ENCODE measurements at places on chromosomes 2 and 18.

- DNase-seq = peak; percentile 62
Observed at GRCh38 chr18:45621061-45621511, 5.8 kb downstream of the SLC14A2 start.

- DNase-seq = peak; percentile 25
Observed at GRCh38 chr2:15561574-15562344, 625 bp upstream of the NBAS start.

GRCh38 chr2:157789933-157790511 lies 86.1 kb downstream of the ACVR1 start:
- no peak for DNase-seq

- peak; percentile 29 for DNase-seq
Observed at GRCh38 chr2:150097901-150098531, 389.5 kb downstream of the RND3 start.

- DNase-seq = no peak
Observed at GRCh38 chr2:177796654-177797415, 275.7 kb downstream of the PDE11A start.

GRCh38 chr18:25921677-25922421 lies 168.6 kb downstream of the SS18 start:
- DNase-seq = peak; percentile 11

DNA sequence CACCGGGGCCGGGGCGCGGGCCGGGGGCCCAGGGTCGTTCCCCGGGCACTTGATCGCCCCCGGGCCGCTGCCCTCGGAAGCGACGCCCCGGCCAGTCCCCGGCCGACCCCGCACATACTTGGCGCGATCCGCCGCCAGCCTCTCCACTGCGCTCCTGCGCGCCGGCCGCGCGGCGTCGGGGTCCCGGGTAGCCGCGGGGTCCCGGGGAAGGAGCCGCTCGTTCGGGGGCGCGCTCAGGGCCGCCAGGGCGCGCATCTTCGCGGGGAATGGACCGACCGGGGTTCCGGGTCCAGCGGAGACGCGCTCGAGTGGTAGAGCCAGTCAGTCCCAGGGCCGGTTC lies 204 bp downstream of the FAM110C start:
- no peak for DNase-seq

- DNase-seq = no peak
Observed at GRCh38 chr2:206920951-206921350, 18.4 kb upstream of the CPO start.

- DNase-seq = no peak
Observed at GRCh38 chr2:48851161-48851560, 95.6 kb upstream of the LHCGR start.

DNA sequence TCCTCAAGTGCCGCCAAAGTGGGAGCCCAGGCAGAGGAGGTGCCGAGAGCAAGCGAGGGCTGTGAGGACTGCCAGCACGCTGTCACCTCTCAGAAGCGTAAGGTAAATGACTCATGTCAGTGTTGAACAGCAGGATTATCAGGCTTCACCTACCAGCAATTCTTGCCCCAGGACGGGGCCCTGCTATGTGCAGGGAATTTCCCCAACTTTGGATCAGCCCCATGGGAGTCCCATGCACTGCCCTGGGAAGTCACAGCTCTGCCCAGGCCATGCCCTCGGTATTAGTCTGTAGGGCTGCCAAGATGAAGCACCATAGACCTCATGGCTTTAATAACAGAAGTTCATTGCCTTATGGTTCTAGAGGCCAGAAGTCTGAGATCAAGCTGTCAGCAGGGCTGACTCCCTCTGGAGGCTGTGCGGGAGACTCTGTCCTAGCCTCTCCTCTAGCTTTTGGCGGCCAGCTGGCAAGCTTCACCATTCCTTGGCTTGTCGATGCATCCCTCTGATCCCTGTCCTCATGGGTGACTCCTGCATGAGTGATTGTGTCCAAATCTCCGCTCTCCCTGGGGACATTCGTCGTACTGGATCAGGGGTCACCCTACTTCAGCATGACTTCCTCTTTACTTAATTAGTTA lies 55.9 kb downstream of the TRPM8 start:
- no peak for DNase-seq

GRCh38 chr2:43175020-43175441 lies 51.4 kb downstream of the ZFP36L2 start:
- no peak for DNase-seq

DNA sequence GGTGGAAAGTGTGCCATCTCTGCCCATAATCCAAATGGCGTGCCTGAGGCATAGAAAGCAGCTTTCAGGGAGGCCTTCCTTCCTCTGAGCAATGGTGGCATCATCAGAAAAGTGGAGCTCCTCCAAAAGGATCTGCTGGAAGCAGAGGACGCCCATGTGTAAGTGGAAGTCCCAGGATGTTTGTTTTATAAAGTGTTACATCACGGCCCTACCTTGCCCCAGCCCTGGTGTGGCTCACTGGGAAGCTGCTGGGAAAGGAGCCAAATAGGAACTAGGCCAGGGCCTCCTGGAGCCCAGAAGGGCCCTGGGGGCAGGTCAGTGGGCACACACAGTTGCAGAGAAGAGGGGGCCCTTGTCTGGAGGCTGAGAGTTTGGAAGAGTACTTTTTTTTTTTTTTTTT lies 4.2 kb upstream of the ODC1 start:
- peak; percentile 72 for DNase-seq

- peak; percentile 52 for DNase-seq
Observed at GRCh38 chr2:188870289-188870688, 103.9 kb upstream of the COL3A1 start.

DNA sequence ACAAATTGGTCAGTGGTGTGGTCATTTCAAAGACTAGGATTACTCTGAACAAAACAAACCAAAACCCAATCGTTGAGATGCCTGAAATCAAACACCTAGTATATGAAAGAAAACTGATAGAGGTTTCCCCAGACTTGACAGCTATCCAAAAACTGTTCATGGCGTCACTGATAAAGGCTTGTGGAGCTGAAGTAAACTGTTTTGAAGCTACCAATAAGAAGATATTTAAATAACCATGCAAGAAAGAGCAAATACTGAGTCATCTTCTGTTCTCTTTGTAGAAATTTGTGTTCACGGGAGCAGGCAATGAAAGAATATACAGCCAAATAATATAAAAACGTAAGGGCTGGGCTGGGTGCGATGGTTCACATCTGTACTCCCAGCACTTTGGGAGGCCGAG lies 7.5 kb upstream of the COLEC11 start:
- no peak for DNase-seq

- no peak for DNase-seq
Observed at GRCh38 chr2:120754067-120754960, 18.6 kb downstream of the GLI2 start.

GRCh38 chr2:105789745-105790460 lies 45.2 kb downstream of the NCK2 start:
- peak; percentile 90 for DNase-seq

- DNase-seq = no peak
Observed at GRCh38 chr2:37198681-37199065, 2.4 kb downstream of the CEBPZOS start.

DNA sequence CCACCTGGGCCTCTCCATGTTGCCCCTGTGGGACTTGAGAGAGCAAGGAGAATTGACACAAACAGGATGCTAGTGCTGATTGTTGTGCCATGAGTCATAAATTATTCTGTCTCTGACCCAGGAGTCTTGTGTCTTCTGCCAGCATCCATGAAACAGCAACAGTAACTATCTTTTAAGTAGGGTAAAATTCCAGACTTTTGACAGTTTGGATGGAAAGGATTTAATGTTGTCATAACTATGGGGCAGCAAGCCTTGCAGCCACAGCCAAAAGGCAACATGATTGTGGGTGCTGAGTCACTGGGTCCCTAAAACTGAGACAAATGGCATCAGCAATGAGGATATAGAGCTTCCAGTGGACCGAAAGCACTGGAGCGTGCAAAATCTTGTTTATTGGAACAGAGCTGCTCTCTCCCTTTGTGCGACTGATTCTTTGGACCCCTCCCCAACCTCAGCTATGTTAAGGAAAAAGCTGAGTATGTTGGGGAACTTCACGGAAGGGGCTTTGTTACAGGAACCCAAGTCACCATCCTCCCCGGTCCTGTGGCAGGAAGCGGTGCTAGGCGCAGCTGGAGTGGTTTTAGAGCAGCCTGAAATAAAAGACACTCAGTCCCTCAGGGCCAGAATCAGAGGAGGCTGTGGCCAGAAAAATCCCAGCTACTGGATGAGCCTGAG lies 9.6 kb upstream of the ITPRIPL1 start:
- DNase-seq = peak; percentile 57

DNA sequence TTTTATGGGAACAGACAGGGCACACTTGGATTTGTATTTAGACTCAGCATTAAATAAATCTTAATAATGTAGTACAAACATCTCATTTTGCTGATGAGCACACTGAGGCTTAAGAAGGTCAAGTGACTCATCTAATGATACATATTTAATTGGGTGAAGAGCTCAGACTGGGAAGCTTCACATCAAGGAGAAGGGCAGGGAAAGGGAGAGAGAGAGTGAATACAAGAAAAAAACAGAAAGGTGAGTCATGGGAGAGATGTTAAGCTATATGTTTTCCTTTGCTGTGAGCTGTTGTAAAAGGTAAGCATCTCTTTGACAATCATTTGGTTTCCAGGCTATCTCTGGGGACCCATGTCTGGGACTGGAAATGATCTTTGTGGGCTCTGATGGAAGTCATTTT lies 277.8 kb downstream of the SETBP1 start:
- no peak for DNase-seq

DNA sequence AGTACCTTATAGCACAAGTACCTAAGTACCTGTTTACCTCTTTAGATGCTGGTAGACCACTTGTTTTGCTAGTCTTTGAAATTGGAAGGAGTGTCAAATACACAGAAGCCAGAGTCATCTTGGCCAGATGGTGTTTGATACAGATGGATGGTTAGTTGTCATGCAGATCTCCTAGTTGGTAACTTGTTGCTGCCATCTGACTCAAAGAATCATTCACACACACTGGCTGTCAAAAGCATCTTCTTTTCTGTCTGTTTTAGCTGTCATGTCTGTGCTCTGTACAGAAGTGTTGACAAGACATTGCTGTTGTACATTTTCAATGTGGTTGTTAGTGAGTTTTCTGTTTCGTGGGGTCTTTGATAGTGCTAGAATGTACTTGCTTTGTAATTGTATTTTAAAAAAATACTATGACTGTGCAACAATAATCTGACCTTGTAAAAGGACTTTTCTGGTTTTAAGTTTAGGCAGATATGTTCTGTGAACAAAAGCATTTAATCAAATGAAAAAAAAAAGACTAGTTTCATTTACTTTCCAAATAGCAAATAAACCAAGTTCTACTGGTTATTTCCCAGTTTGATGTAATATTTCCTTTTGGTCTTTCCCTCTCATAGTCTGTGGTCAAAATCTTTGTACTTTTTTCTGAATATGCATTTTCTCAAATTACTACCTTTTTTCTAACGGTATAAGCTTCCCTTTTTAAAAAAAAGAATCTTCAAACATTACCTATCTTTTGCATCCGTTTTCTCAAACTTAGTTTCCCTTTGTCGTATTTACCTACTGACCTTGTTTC lies 39.9 kb downstream of the TANK start:
- no peak for DNase-seq

GRCh38 chr2:230666446-230666845 lies 46.2 kb upstream of the CAB39 start:
- DNase-seq = no peak

GRCh38 chr18:2515908-2516625 lies 55.2 kb downstream of the METTL4 start:
- DNase-seq = peak; percentile 43

DNA sequence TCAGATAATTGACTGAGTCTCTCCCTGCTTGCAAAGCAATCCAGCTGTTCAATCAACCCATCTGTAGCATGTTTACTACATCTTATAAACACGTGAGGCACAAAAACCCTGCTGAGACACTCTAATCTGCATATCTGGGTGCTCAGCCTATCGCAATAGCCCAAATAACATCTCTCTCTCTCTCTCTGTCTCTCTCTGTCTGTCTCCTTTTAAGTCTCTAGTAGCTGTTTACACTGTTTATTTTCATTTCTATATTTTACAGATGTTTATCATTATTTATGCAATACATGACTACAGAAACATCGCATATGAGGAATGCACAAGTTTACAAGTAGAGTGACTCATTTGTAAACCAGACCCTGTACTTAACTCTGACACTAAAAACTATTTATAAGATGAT lies 422.1 kb upstream of the DSEL start:
- DNase-seq = no peak

DNA sequence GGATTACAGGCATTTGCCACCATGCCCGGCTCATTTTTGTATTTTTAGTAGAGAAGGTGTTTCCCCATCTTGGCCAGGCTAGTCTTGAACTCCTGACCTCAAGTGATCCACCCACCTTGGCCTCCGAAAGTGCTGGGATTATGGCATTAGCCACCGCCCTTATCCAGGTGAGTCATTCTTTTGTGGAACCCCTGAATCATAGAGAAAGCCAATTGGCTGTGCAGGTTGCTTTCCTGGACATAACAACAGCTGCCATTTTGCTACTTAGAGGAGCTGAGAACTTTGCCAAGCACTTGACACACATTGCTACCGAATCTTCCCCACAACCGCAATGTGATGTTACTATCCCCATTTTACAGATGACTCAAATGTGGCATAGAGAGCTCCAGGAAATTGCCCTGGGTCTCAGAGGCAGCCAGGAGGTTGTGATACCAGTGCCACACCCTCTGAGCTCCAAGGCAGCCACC lies 36.0 kb downstream of the SETBP1 start:
- DNase-seq = no peak

- DNase-seq = no peak
Observed at GRCh38 chr2:223937535-223937934, 7.6 kb downstream of the WDFY1 start.

DNA sequence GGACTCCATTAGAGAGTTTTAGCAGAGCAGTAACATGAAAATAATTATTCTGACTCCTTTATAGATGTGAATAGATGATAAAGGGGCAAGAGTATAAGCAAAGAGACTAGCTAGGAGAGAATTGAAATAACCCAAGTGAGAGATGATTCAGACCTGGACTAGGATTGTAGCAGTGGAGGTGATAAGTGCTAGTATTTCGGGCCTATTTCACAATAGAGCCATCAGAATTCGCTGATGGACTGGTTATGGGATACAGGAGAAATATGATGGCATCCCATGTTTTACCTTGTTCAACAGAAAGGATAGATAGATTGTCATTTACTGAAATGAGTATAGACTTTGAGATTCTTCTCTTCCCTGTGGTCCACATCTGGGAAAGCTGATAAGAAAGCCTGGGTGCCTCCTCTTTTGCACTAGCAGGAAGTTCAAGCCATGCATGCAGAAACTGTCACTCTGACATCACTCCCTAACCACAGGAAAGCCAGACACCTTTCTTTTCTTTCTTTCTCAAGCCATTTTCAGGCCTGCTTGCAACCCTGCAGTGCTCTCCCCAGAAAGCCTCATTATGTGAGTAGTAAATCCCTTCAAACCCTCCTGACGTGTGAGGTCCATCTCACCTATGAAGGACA lies 25.3 kb downstream of the DYNAP start:
- no peak for DNase-seq

GRCh38 chr2:154507186-154507585 lies 191.3 kb upstream of the KCNJ3 start:
- DNase-seq = no peak

Measured in hepatic stellate cell (primary cell).